ENCODE measurements at places on chromosomes 4 and X.

GRCh38 chr4:1359144-1359501 lies 12.1 kb downstream of the UVSSA start:
- DNase-seq, result no peak

GRCh38 chr4:150720973-150721518 lies 139.1 kb downstream of the MAB21L2 start:
- no peak for DNase-seq

DNA sequence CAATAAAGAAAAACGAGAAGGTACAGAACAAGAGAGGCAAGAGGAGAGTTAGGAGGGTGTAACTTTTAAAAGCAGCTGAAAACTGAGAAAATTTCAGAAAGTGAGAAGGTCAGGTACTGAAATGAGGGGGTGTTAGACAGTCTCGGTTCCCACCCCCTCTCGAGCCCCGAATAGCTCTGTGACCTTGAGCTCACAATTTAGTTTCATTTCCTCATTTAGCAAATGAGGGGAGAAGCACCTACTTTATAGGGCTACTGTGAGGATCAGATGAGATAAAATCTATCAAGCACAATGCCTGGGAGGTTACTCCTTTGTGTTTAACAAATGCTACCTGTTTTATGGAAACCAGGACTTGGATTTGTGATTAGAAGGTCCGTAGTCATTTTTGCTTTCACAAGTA lies 4.9 kb downstream of the UGT8 start:
- no peak for DNase-seq

GRCh38 chr4:152451496-152451895 lies 84.4 kb downstream of the FBXW7 start:
- no peak for DNase-seq

DNA sequence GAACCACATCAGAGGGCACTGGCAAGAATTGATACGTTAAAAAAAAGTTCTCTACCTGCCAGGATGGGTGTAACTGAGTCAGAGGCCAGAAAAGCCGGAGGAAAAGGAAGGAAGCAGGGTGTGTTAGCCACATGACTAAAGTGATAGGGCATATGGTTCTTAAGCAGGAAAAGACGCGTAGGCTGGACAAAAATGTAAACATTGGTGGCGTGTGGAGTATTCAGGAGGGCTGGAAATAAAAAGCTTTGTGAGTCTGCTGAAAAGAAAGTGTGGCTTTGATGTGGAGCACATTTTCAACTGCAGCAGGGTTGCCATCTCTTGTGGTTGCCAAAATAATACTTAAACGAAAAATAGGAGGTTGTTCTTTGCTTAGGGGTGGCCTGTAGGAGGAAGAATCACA lies 186.5 kb upstream of the RPL34 start:
- peak; percentile 20 for DNase-seq

DNA sequence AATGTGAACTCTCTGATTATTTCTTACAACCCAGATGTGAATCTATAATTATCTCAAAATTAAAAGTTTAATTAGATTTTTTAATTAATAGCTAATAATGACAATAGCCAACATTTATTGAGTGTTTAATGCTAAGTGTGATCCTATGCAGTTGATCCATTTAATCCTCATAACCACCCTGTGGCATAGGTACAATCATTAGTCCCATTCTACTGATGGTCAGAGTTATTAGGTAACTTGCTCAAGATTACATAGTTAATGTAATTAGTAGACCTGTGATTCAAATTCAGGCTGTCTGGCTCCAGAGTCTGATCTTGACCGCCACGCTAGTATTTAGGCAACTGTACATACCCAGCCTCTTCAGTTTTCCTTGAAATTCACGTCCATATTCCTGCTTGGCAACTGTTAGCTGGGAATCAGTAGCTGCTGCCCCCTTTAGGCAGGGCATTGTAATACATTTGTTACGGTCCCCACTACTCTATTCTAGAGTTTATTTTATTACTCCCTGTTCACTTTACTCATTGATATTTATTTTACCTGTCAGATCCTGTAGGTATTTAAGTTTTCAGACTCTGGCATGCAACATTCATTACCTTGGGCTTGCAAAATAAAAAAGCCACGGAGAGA lies 20.6 kb upstream of the TEC start:
- DNase-seq, result peak; percentile 64

GRCh38 chr4:185115827-185116232 lies 27.2 kb upstream of the SLC25A4 start:
- peak; percentile 90 for DNase-seq

- no peak for DNase-seq
Observed at GRCh38 chr4:25666031-25666630, 10.5 kb downstream of the SLC34A2 start.

DNA sequence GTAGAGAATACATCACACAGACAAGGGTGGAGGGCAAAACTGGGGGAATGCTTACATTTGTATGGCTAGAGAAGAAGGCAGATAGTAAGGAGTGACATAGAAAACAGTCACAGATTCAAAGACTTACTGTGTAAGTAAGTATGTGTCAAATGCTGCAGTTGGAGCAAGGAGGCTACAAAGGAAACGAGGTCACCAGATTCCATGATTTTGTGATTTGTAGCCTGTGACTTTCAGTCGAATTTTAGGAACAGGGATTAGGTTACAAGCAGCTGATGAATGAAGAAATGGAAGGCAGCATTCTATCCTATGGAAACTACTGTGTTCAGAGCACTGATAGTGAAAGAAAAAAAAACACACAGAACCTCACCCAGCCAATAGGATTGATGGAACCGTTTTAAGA lies 407.9 kb downstream of the IL15 start:
- no peak for DNase-seq

- DNase-seq, result no peak
Observed at GRCh38 chr4:95293014-95293413, 255.8 kb downstream of the UNC5C start.

DNA sequence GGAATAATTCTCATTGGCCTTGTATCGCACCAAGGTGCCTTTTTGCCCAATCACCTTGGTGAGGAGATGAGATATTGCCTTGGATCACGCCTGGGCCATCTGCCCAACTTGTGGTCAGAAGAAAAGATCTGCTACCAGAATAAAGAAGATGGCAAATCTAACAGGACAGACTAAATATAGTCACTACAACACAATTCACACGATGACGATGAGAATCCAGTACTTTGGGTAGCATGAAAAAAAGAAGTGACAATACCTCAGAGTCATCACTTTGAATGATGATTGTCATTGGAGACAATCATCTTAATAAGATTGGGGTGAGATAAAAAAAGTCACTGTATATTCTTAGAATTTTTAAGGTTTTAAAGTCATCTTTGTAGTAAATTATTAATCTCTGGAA lies 7.3 kb upstream of the MSL3 start:
- no peak for DNase-seq

- DNase-seq, result no peak
Observed at GRCh38 chr4:52657618-52658501, 1.2 kb downstream of the USP46 start.

DNA sequence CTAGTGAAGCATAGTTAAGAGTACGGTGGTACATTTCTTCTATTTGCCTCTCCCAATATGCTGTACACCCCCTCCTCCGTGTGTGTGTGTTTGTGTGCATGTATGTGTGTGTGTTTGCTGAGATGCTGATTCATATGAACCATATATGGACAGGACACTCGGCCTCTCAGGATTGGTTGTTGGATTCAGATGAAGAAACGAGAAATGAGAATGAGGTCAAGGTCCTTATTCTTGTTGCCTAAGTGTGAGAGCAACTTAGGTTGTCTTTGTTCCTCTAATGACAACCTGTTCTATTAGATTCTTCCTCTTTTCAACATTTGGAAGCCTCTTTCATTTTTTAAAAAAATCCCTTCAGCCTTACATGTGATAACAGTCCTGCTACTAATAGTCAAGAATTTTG lies 1387.6 kb downstream of the STIM2 start:
- DNase-seq, result no peak

GRCh38 chrX:154695911-154696675 lies 42.7 kb upstream of the CTAG2 start:
- DNase-seq, result no peak

- no peak for DNase-seq
Observed at GRCh38 chrX:9349572-9350494, 115.0 kb upstream of the TBL1X start.

- DNase-seq, result no peak
Observed at GRCh38 chrX:119222932-119223331, 13.2 kb upstream of the PGRMC1 start.

- DNase-seq, result no peak
Observed at GRCh38 chr4:137543198-137543597, 10.9 kb upstream of the PCDH18 start.

- DNase-seq, result no peak
Observed at GRCh38 chr4:137638934-137639333, 106.6 kb upstream of the PCDH18 start.

DNA sequence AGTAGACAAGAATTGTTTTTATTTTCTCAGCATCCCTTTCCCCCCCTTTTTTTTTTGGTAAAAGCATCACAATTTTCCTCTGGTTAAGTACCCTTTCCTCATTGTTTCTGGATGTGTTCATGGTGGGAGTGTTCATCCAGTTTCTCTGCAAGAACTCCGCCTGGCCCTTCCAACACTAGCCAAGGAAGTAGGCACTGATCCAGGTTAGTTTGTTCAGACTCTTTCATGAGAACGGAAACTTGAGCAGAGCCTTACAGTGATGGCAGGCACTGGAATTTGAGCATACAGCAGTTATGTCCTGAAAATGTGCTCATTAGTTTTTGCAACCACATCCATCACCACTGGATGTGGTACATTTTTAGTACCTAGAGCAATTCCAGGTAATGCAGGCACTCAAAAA lies 336.1 kb upstream of the BOD1L1 start:
- DNase-seq, result no peak

DNA sequence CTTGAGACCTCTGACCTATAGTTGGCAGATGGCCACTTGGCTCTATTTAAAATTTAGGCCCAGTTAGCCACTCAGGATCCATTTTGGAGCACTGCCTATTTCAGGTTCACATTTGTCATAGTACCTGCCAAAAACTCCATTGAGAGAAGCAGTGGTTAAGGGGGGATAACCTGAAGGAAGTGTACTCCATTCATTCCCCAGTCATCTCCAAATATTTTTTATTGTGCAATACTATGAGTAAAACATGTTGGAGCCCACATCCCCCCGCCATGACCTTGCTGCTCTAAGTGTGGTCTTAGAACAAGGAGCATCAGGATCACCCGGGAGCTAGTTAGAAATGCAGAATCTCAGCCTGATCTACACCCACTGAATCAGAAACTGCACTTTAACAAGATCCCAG lies 21.1 kb downstream of the PLP1 start:
- DNase-seq, result no peak

GRCh38 chrX:50707405-50707804 lies 106.6 kb downstream of the SHROOM4 start:
- no peak for DNase-seq

- no peak for DNase-seq
Observed at GRCh38 chrX:39320165-39320564, 518.9 kb downstream of the MID1IP1 start.

All from hematopoietic multipotent progenitor cell treated with erythropoietin and hydrocortisone succinate and interleukin-3 and kit ligand, for 6 days (in vitro differentiated cells).